ENCODE measurements at places on chromosomes 1 and 21. TPM values are rescaled to one million over a fixed set of nuclear protein-coding genes. Genes with fewer than 3 reads are reported as not detected.
A peak's percentile ranks its signal among the peaks of the same experiment; 100 is the strongest.

Gene PLD5
- total RNA-seq: 0.60 TPM

DNA sequence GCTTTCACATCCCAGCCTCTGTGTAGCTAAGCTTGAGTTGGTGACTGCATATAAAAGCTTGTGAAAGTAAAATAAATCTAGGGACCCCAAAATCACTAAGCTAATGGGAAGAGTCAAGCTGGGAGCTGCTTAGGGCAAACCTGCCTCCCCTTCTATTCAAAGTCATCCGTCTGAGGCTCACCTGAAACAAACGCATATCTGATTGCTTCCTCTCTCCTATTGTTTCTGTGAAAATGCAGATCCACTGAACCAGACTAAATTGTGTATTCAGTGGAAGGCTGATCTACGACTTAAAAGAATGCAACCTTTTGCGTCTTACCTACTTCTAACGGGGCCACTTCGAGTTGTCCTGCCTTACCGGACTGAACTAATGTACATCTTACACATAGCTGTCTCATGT, 70.3 kb downstream of the LTN1 start:
- H3K4me3 ChIP-seq: no peak overlapping the region
- no peaks in the 10 kb centered on the region for H3K27me3 ChIP-seq
- H3K4me1 ChIP-seq: no peaks in the 10 kb centered on the region
- no peak overlapping the region for H3K27ac ChIP-seq

DNA sequence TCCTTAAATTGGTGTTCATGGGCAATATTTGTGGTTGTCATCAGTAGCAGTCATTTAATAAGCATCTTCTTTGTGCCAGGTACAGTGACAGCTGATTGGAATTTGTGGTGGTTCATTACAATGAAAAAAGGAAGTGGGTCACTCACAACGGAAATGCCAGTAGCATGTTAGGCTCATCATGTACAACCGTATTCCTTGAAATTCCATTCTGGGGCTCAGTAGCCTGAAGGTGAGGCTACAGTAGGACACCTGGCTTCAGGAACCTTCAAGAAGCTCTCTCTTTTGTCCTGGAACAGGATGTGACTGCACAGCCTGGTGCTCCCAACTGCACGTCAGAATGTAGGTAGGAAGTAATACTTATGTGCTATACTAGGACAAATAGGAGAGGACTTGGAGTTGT, 93.9 kb downstream of the ST3GAL3 start:
- no peak for DNase-seq
- no peaks in the 10 kb centered on the region for H3K27me3 ChIP-seq
- H3K27ac ChIP-seq: no peak overlapping the region
- no peak overlapping the region for H3K4me3 ChIP-seq
- H3K4me1 ChIP-seq: peaks cover 7% of the 10 kb centered on the region
- no peaks in the 10 kb centered on the region for H3K36me3 ChIP-seq

GRCh38 chr1:61079898-61080336, 2.4 kb upstream of the NFIA start:
- H3K27me3 ChIP-seq: no peaks in the 10 kb centered on the region
- H3K27ac ChIP-seq: peak overlapping the region; percentile 84
- peaks cover 28% of the 10 kb centered on the region for H3K4me1 ChIP-seq
- peak; percentile 88 for DNase-seq
- H3K4me3 ChIP-seq: peak overlapping the region; percentile 5
- no peaks in the 10 kb centered on the region for H3K36me3 ChIP-seq

DNA sequence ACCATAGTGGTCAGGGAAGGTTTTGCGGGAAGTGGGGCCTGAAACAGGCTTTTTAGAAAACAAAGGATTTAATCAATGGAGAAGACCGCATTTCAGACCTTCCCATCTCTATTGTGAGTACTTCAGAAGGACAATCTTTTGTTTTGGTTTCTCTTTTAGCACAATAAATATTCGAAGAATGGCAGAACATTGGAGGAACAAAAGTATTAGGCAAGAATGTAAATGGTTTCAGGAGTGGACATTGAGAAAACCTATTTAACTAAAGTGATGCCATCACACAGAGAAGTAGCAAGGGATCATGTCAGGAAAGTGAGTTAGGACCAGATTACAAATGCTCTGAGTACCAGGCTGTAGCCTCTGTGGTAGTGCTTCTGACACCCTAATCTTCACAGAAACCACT, 26.8 kb upstream of the UBE2U start:
- H3K27ac ChIP-seq: no peak overlapping the region
- no peak for DNase-seq
- no peaks in the 10 kb centered on the region for H3K27me3 ChIP-seq

- H3K4me3 ChIP-seq: no peak overlapping the region
- no peaks in the 10 kb centered on the region for H3K27me3 ChIP-seq
- DNase-seq: no peak
- no peaks in the 10 kb centered on the region for H3K36me3 ChIP-seq
- no peaks in the 10 kb centered on the region for H3K4me1 ChIP-seq
These were observed 23.8 kb upstream of the CPLANE2 start for GRCh38 chr1:16260814-16261213.

- no peak for DNase-seq
- no peaks in the 10 kb centered on the region for H3K36me3 ChIP-seq
- no peak overlapping the region for H3K4me3 ChIP-seq
- H3K4me1 ChIP-seq: no peaks in the 10 kb centered on the region
- no peak overlapping the region for H3K27ac ChIP-seq
These were observed 69.5 kb downstream of the TMPRSS15 start for GRCh38 chr21:18334066-18334465.

Gene KIF2C
- 5.8 TPM for total RNA-seq

DNA sequence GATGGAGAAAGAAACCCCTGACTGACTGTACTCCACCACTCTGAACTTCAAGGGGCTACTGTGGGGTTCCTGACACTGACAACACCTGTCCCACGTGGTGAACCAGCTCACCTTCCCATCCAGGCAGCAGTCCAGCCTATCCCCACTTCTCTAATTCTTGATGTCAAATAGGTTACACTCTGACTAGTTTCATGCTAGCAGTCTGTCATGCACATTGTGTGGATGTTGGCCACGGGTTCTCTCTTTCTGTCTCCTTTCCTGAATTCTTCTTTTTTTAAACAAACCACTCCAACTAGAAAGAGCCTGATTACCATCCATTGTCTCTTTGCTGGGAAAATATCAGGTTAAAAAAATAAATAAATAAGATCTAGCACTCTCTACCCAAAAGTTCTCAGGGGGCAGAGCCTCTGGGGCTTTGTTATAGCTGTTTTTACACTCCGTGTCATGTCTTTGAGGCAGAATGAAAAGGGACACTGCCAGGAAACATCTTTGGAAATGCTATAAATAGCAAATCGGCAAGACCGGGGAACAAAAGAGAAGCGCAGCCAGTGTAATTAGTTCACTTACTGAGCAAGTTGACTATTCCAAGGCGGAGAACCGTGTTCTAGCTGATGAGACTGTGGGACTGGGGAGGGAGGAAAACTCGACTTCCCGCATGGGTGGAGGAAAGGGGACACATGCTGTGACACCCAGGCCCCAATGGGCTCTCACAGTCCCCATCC, 356.1 kb downstream of the OMA1 start:
- no peak for DNase-seq
- no peaks in the 10 kb centered on the region for H3K4me1 ChIP-seq
- H3K4me3 ChIP-seq: no peak overlapping the region
- H3K36me3 ChIP-seq: no peaks in the 10 kb centered on the region
- no peak overlapping the region for H3K27ac ChIP-seq

All from hepatocyte (in vitro differentiated cells).